ENCODE measurements at places on chromosomes 4 and X.

DNA sequence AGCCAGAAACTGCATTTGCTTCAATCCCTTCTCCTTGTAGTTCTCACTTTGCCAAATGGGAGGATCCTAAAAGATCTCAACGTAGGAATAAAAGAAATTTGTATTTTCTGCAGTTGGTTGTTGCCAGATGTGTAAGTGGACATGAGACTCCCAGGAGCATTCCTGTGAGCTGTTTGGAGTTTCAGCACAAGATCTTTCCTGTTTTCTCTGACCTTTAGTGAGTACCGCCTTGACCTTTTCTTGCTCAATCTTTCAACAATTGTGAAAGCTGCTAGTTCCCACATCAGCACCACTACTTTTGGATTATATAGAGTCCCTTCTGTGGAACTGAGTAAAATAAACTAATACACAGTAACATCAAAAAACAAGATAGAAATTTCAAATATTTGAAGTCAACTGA is 683.8 kb upstream of the PABPC4L start:
- no peak for DNase-seq

- no peak for DNase-seq
Measured at GRCh38 chr4:21571100-21571499, 377.5 kb downstream of the KCNIP4 start.

DNA sequence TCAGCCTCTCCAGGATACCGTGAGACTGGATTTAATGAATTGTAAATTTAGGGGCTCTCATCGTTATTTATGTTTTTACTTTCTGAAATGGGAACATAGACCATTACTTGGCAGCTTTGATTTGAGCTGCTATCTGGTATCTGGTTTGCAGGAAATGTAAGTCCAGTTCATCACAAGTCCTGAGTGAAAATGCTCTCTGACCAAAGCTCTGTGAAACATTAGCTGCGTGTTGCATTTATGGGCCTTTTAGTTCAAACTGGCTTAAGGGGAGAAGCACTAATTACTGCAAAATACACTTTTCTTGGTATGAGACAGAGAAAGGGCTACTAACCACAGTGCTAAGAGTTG is 420 bp downstream of the CC2D2A start:
- DNase-seq = no peak

- DNase-seq = no peak
Measured at GRCh38 chrX:87265518-87265917, 252.1 kb upstream of the KLHL4 start.

DNA sequence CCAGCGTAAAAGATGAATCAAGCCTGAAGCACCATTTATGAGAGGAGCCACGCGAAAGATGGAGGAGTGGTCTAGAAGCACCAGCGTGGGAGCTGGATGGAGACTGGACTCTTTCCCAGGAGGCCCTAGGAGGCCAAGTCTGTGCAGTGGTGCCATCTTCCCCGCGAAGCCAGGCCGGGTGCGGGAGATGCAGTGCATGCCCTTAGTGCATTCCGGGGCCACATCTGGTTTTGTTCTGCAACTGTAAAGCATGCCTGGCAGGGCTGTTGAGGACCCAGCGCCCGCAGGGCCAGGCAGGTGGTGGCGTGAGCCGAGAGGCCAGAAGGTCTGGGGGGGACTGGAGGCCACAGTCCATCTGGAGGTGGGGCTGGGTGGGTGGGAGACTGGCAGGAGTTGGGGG is 78.6 kb upstream of the ADRA2C start:
- no peak for DNase-seq

DNA sequence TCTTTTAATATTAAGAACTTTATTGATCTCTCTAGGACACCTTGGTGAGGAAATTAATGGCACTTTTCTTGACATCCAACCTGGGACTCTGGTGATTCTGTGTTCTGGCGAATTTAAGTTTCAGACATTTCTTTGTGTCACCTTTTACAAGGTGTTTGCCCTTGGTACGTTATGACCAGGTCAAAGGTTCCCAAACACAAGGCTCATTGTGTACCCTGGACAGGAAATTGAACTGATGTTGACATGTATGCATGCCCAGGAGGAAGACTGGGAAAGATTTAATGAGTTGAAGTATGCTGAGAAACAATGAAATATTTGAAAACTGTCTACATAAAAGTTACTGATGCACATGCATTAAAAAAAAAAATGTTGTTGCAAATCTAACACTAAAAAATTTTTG is 22.1 kb downstream of the NIPAL1 start:
- DNase-seq = no peak
